ENCODE measurements at places on chromosomes 2 and 18. TPM values are rescaled to one million over a fixed set of nuclear protein-coding genes. Genes with fewer than 3 reads are reported as not detected.
A peak's percentile ranks its signal among the peaks of the same experiment; 100 is the strongest.

IL36G gene
- 0.14 TPM for polyA plus RNA-seq

POMC gene
- 2.5 TPM for polyA plus RNA-seq

DNA sequence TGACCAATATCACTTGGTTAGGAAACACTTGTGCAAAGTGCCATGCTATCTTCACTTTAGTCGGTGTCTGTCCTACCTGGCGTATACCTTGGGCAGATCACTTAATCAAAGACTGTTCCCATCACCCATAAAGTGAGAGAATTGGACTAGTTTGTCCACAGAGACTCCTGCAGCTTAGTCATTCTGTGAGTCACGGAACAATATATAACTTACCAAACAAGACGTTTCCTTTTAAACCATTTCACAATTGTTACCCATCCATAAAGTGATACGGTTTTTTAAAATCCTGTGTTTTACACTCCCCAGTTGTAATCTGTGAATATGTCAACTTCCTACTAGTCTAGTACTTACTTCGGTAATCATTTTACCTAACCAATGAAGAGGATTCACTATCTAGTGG is 499.3 kb upstream of the SMIM21 start:
- no peak for DNase-seq

- DNase-seq: no peak
Observed at GRCh38 chr18:8938817-8939216, 163.7 kb upstream of the NDUFV2 start.

GRCh38 chr2:129894616-129895015 is 84.8 kb upstream of the RAB6C start:
- DNase-seq: no peak

RNU2-63P gene
- not detected for polyA plus RNA-seq

SNORC gene
- 1.4 TPM for polyA plus RNA-seq

CTNNA2 gene
- polyA plus RNA-seq: 0.52 TPM

TRIM43B gene
- polyA plus RNA-seq: not detected

CDKL4 gene
- not detected for polyA plus RNA-seq

COL5A2 gene
- polyA plus RNA-seq: 346 TPM

DNA sequence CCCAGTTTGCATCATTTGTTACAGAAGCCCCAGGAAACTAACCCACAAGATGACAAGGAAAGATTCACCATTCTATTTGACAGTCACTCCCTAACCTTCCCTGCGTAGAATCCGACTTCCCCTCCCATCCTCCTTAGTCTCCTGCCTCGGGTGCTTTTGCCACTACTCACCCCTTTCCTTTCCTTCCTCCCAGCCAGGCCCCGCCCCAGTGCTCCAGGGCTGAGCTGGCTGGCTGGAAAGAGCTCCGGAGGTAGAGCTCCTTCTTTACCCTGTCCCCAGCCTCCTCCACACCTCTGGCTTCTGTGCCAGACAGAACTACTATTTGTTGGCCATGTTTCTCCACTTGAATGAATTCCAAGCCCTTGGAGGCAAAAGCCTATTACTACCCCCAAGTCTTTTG is 317.6 kb upstream of the NCKAP5 start:
- no peak for DNase-seq

- no peak for DNase-seq
Observed at GRCh38 chr2:128402911-128403670, 84.4 kb upstream of the HS6ST1 start.

CNRIP1 gene
- polyA plus RNA-seq: 20.1 TPM

GRCh38 chr2:46915281-46915810 is at the start of gene MCFD2:
MCFD2 (minus strand) TSS chr2:46915806; CDS start chr2:46909171, 6,635 bp downstream.
- no peak for DNase-seq

GRCh38 chr2:50026236-50026635 is 871.9 kb upstream of the FSHR start:
- no peak for DNase-seq

FNDC4 gene
- 7.5 TPM for polyA plus RNA-seq

- peak; percentile 68 for DNase-seq
Observed at GRCh38 chr2:102141970-102142828, at the start of gene IL1R1. IL1R1 (plus strand) TSS chr2:102142746; CDS start chr2:102157725, 14,979 bp downstream.

DSC3 gene
- polyA plus RNA-seq: 0.34 TPM

- no peak for DNase-seq
Observed at GRCh38 chr18:69397096-69397495, 3.6 kb upstream of the DOK6 start.

SUCLG1 gene
- 79.2 TPM for polyA plus RNA-seq

DNA sequence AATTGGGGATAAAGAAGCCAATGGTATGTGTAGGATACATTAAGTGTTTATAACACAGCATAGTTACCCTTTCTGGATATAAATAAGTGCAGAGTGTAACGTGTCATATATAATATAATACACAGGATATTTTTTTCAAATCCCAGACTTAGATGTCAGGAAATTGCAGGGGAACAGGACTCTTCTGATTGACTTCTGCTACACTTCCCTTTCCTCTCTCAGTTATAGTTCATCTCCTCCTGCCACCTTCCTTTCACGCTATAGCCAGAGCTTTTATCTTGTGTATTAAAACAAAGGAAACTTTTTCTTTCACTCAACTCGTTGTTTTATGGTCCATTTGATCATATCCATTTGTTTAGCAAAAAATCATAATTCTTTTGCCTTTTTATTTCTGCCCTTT is 158.0 kb upstream of the RASGRP3 start:
- DNase-seq: no peak

DNA sequence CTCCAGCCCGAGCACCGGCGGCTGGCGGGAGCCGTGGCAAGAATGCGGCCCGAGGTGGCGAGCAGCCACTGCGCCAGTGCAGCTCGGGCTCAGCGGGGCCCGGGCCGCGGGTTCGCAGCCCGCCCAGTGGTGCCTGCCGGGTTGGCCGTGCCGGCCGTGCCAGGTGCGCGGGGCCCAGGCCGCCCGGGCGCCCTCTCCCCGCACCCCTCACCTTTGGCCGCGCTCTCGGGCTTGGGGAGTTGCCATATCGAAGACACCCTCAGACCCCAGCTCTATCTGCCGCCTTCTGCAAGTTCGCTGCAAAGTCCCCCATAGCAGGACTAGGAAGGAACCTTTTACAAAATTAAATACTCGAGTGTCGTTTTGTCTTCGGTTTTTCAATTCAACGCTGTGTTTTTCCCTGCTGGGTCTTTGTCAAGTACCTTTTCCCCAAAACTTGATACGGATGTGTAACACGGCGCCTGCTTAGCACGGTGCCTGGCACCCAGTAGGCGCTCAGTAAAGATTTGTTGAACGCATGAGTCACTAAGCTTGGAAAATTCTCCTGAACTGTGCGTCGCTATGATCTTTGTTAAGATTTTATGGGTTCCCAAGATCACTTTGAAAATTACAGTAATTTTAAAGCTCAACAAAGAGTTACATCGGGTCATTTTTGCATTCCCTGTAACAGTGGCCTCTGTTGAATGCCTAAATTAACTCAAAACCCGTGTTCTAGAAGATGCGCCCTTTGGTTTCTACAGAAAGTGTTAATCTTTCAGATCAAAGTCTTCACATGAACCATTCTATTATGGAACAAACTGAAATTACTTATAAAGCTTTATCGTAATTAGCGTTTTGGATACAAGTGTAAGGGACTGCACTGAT is 750 bp downstream of the STRADB start:
- no peak for DNase-seq

CYTIP gene
- polyA plus RNA-seq: 0.62 TPM

- no peak for DNase-seq
Observed at GRCh38 chr18:50775207-50775606, 44.6 kb downstream of the MRO start.

SERPINB4 gene
- polyA plus RNA-seq: not detected

DNA sequence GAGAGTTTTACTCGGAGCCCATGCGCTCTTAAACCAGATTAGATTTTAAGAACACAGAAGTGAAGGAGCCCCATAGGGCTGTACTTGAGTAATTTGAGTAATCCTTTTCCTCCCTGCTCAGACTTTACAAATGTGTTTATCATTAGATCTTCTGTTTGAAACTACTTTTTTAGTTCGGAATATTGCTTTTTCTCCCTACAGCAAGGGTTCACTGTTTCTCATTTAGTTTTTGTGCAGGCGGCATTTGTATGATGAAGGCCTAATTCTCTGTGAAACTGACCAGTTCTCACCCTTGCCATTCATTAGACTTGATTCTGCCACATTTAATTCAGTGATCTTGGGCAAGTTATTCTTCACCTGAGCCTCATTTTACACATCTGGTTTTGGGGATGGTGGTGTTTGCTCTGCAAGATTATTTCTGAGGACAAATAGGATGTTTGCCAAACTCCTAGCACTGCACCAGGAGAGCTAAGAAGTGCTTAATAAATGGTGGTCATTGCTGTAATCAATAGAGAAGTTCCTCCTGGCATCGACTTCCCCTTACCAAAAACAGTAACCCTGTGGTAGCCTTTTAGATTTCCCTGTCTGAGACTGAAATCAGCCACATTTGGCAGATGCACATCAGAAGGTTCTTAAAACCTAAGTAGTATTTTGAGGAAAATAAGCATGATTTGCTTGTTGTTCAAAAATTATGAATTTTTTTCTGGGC is 2.2 kb downstream of the B3GNT2 start:
- no peak for DNase-seq

GRCh38 chr2:151198645-151199044 is 63.0 kb downstream of the RBM43 start:
- DNase-seq: no peak

- DNase-seq: no peak
Observed at GRCh38 chr18:63348508-63349136, 18.4 kb downstream of the KDSR start.

DNA sequence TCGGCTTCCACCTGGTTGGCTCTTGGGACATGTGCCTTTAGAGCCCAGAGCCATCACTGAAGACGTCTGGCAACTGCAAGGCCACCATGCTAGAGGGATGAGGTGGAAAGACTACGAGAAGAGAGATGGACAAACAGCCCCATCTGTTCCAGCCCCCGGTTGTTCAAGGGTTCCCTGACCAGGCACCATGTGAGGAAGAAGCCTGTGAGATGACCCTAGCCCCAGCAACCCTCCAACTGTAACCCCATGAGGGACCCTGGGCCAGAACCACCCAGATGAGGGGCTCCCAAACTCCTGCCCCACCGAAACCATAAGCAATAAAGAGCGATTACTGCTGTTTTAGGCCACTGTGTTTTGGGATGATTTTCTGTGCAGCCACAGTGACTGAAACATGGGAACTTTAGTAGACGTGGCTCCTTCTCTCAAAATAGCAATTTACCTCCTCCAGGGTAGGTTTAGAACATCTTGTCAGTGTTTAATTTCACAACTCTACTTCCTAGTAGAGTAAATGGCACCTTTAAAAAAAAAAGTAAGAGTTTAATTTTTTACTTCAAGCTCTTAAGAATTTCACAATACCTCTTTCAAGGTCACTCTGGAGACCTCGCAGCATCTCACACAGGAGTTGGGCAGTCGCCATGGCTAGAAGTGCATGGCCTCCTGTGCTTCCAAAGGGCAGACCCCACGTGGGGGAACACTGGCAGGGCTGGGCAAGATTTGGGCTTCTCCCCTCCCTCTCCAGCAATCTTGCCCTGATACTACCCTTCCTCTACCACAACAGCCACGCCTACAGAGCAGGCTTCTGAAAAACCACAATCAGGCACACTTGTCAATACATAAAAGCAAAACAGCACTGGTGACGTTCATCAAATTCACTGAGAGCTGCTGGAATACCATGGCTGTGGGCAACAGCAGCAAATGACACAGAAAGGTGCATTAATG is 48.8 kb downstream of the TMEM163 start:
- DNase-seq: no peak

CKAP2L gene
- polyA plus RNA-seq: 6.4 TPM

DNA sequence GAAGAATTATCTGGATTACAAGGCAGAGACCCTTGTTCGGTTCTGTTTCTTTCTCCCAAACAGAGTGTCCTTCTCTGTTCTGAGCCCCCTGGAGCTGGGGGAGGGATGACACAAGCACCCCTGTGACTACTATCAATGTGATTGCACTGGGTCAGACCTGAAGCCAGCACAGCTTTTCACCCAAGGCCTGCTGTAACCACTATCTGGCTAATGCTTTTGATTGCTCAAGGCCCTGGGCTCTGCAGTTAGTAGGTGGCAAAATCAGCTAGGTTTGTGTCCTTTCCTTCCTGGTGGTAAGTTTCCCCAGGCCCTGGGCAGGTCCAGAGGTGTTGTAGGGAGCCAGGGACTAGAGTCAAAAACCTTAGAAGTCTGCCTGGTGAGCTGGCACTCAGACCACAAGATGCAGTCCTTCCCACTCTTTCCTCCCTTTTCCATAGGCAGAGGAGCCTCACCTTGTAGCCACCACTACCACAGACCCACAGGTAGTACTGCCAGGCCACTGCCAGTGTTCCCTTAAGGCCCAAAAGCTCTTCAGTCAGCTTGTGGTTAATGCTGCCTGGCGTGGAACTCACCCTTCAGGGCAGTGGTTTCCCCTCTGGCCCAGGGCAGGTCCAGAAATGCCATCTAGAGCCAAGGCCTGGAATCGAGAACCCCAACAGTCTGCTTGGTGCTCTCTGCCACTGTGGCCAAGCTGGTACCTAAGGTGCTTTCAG is 83.0 kb downstream of the FAM117B start:
- no peak for DNase-seq

FAM237A gene
- polyA plus RNA-seq: not detected

DNA sequence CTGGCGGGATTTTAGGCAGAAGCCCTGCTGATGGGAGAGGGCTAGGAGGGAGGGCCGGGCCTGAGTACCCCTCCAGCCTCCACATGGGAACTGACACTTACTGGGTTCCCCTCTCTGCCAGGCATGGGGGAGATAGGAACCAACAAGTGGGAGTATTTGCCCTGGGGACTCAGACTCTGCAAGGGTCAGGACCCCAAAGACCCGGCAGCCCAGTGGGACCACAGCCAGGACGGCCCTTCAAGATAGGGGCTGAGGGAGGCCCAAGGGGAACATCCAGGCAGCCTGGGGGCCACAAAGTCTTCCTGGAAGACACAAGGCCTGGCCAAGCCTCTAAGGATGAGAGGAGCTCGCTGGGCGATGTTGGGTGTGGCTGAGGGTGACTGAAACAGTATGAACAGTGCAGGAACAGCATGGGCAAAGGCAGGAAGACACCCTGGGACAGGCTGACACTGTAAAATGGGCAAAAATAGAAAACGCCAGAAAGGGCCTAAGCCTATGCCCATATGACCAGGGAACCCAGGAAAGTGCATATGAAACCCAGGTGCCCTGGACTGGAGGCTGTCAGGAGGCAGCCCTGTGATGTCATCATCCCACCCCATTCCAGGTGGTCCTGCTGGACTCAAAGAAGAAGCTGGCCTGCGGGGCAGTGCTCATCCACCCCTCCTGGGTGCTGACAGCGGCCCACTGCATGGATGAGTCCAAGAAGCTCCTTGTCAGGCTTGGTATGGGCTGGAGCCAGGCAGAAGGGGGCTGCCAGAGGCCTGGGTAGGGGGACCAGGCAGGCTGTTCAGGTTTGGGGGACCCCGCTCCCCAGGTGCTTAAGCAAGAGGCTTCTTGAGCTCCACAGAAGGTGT is 8.5 kb downstream of the PROC start:
- DNase-seq: no peak

CSRNP3 gene
- 9.4 TPM for polyA plus RNA-seq

DNA sequence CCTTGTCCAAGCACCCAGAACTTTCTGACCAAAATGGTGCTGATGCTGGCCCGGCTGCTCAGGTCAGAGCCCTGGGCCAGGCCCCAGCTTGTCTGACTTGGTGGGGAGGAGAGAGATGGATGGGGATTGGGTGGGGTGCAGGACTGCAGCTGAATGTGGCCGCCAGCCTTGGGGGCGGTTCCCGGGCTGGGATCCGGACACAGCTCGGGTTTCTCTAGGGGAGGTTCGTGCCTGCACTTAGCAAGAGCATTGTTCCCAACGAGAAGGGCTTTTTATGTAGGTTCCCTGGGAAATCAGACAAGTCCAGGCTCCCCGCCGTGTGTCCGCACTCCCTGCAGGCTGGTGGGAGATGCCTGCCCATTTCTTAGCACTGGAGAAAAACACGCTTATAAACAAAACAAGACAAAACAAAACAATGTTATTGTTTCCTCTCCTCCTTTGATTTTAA is 50.5 kb upstream of the HS6ST1 start:
- peak; percentile 38 for DNase-seq
